Right ventricle myocardium superior (tissue), 1 donor: ENCODE measurements at places on chromosomes 7 and 10. TPM values are rescaled to one million over a fixed set of nuclear protein-coding genes. Genes with fewer than 3 reads are reported as not detected.
A peak's percentile ranks its signal among the peaks of the same experiment; 100 is the strongest.

DNA sequence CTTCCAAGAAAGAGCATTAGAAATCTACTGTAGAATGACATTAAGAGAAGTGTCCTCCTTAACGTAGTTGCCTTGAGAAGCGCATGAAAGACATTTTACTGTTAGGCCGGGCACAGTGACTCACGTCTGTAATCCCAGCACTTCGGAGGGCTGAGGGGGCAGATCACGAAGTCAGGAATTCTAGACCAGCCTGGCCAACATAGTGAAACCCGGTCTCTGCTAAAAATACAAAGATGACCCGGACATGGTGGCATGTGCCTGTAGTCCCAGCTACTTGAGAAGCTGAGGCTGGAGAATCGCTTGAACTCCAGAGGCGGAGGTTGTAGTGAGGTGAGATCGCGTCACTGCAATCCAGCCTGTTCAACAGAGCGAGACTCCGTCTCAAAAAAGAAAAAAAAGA, 28.9 kb downstream of the TARP start:
- no peak for DNase-seq

DNA sequence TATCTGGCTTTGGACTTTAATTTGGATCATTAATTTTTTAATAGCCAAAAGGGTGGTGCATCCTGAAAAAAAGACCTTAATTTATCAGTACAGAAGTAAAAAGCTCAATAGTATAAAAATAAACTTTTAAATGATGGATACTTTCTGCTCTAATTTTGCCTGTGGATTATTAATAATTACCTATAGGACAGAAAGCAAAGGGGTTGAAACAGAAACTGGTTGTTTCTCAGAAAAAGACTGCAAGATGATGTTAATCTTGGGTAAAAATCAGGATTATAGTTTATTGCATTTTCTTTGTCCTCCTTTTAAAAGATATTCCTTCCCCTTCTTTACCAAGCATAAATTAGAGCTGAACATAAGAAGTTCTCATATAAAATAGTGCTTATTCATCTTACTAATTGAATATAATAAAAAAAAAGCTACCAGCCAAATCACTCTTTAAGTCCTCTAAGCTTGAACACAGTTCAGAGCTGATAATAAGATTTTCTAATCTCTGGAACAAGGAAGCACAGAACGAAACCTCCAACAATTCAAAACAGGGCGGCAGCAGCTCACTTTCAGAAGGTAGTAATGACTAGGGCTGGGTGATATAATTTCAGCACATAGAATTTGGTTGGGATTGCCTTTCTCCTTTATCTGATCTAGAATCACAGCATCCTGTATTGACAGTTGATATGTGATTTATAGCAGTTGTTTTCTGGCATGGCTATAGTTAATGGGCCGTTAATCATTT, 8.1 kb upstream of the GPR85 start:
- no peak for DNase-seq

Gene NUDT13
- total RNA-seq: 4.1 TPM

- DNase-seq: no peak
Measured at GRCh38 chr10:126665207-126665606, 5.3 kb downstream of the C10orf90 start.

Gene JAKMIP3
- total RNA-seq: 1.5 TPM

GRCh38 chr7:124532166-124532565, 233.4 kb downstream of the GPR37 start:
- DNase-seq: no peak

DNA sequence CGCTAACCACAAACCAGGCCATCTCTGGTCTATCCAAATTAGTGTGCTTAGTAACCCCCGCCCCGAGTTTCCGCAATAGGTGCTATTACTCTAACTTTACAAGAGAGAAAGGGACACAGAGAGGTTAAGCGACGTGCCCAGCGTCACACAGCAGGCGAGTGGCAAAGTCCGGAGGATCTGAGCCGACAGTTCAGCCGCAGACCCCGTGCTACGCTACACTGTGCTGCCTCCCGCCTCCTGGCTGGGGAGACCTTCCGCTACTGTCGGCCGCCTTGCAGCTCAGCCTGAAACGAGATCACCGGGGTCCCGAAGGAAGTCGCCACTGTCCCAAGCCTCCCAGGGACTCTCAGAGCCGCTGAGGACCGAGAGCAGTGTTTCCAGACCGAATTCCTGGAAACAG, 799 bp downstream of the INTS1 start:
- DNase-seq: no peak

DNA sequence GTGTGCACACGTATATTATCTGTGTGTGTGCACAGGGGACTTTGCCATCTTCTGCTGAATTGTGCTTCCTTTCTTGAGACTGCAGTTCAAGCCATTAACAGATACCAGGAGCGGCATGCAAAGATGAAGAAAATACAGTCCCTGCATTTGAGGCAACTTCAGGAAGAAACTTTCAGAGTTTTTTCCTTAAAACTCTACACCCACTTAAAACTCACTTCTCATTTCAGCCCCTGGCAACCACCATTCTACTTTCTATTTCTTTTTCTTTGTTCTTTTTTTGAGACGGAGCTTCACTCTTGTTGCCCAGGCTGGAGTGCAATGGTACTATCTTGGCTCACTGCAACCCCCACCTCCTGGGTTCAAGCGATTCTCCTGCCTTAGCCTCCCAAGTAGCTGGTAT, 448.9 kb upstream of the ZMIZ1 start:
- DNase-seq: no peak

DNA sequence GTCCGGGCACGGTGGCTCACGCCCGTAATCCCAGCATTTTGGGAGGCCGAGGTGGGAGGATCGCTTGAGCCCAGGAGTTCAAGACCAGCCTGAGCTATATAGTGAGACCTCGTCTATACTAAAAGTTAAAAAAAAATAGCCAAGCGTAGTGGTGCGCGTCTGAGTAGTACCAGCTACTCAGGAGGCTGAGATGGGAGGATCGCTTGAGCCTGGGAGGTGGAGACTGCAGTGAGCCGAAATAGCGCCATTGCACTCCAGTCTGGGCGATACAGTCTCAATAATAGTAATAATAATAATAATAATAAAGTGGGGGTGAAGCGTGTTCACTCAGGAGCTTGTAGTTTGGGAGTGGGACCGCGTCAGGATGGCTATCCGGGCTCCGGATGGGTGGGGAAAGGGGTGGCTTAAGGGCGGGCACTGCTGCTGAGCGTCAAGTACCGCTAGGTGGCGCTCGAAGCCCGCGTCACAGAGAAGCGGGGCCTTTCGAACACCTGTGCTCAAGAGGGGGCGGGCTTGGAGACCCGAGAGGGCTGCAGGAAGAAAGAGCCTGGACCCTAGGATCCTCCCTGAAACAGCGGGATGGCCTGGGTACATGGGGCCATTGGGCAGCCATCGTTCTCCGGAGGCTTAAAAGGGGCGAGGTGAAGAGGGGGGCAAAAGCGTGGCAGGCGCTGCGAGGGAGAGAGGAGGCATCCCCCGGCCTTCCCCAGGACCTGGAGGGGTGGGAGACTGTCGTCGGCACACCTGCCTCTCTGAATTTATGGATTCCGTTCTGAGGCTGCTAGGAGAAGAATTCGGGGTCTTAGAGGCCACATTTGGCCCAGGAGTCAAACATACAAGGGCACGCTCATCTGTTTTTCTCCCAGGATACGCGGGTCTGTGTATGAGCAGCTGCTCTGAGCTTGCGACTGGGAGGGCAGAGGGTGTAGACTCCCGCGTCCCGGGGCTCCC, 14.5 kb downstream of the LBX1 start:
- DNase-seq: peak; percentile 79

DNA sequence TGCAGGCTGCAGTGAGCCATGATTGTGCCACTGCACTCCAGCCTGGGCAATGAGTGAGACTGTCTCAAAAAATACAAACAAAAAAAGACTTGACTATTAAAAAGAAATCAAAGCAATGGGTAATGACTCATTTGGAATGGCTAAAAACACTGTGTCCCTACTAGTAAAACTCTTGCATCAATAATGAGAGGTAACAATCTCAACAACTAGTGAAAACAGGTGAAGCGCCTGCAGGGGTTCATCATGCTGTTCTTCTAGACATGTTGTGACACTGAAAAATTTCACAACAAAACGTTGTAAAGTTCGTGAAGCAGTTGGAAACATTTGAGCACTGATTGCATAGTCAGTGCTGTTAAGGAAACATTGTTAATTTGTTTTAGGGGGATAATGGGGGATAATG, 26.9 kb upstream of the SLC29A4 start:
- no peak for DNase-seq

DNA sequence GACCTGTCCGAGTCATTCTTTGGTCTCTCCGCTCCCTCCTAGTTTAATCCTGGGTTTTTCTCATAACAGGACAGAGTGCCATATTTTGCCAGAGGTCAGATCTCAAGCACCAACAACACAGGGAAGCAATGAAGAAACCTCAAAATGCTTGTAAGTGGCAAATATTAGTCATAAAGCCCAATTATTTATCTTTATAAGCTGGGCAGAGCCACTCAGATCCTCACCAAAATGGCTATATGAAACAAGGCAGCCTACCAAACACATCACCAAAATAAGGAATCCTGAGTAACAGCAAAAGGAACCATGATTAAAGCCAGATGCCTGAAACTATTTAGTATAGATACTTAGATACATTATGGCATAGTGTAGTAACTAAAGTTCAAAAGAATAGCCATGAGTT, 4.7 kb downstream of the ECD start:
- no peak for DNase-seq

Gene HOXA2
- total RNA-seq: 0.11 TPM
